CD4-positive, alpha-beta T cell treated with Interleukin-2 at 100 ng/mL for 4 hours (primary cell): ENCODE measurements at places on chromosomes 4 and X.

DNA sequence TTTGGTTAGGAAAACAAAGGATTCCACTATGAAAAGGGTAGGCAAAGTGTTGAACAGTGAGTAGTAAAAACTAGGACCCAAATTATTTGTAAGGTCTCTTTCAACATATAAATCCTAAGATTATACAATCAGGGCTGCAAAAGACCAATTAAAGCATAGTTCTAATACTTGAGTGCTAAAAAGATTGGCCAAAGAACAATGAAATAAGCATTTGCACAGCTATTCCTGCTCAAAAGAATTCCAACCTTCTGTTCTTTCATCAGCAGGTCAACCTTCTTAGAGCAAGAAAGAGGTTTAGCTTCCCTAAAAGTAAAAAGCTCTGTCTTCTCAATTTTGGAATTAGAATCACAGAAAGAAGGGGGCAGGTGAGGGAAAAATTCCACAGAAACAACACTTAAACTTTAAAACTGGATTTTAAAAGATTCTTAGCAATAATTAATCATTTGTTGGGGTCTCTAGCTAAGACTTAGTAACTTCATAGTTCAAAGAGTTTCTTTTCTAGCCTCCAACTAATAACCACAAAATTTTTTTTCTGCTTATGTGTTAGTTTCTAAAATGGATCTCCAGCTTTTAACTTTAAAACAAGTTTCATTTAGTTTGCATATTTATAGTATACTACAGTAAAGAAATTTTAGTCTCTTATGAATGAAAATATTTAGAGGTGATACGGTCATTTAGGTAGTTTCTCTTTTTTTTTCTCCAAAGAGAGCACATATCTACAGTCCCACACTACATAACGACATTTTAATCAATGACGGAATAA lies 16.3 kb downstream of the TSPAN5 start:
- no peak for DNase-seq

DNA sequence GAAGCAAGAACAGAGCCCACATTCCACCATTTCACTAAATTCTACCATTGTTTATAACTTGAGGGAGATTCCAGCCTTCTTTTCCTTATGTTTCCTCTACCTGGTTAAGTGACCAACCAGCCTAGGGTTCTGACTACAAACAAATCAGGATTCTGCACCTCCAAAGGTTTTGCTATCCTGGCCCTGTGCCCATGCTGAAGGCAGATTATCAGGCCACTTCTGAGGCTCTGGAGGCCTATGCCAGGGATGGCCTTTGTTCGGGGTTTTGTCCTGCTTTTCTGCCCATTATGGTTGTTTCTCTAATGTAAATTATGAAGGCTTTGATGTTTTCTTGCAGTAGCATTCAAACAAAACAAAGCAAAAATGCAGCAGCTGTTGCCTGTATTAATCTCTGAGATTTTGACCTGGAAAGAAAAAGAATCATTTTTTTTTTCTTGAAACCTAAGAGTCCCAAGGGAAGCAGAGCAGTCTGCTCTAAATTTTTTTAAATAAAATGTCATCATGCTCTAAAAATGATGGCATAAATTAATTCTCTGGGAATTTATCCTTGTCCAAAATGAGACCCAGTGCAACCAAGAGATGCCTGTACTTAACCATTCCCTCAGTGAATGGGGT lies 55.6 kb downstream of the RNF150 start:
- DNase-seq, result no peak

- no peak for DNase-seq
These were observed 24.9 kb upstream of the ZDHHC15 start for GRCh38 chrX:75547783-75548182.

DNA sequence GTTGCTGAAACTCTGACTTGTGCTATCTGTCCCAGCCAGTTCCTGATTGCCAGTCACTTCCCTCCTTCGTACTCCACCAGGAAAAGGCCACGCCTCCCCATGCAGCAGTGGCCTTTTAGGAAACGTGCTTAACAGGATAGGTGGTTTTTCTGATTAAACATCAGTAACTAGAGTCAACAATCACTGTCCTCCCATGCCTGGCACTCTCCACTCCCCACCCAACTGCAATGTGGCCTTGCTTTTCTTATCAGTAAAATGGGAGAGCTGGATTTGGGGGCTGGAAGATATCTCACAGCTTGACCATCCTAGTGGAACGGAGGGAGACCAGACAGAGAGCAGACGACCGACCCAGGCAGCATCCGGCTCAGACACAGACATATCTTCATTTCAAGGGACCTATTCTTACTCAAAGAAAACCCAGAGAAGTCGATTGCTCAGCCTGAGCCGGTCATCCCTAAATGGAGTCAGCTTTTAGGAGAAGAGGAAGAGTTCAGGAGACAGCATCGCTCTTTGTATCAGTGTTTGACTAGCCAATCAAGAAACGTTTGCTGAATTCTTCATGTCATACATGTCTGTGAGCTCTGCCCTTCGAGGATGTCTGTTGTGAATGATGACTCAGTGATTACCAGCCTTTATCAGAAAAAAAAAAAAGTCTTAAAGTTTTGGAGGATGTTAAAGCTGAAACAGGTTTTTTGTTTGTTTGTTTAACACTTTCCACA lies 12.7 kb upstream of the UBA6 start:
- DNase-seq, result no peak

DNA sequence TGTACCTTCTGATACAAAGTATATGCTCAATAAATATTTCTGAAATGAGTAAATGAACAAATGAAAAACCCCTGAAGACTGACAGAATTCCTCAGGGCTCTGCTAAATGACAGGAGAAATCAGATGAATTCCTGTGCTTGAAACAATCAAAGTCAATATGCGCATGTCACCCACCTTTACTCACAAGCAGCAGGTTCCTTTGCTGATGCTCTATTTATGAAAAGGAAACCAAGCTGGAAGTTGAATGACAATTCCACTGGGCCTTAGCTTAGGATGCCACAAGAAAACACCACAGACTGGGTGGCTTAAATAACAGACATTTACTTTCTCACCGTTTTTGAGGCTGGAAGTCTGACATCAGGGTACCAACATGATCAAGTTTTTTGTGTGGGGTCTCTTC lies 477.5 kb upstream of the TEX13C start:
- no peak for DNase-seq

GRCh38 chr4:107219681-107220080 lies 183.6 kb upstream of the DKK2 start:
- DNase-seq, result no peak

DNA sequence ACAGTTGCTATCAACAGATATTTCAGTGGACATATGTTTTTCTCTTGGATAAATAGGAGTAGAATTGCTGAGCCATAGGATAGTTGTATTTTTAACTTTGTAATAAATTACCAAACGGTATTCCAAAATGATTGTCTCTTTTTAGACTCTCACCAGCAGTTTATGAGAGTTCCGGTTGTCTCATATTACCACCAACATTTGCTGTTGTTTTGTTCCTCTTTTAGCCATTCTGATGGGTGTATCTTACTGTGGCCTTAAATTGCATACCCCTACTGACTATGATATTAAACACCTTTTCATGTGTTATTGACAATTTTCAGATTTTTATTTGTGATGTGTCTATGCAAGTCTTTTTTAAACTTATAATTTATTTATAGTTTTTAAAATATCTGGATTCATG lies 39.7 kb downstream of the SNX25 start:
- no peak for DNase-seq

GRCh38 chrX:67779099-67779498 lies 235.3 kb downstream of the AR start:
- no peak for DNase-seq

GRCh38 chrX:3712051-3712869 lies 1.2 kb downstream of the PRKX start:
- DNase-seq, result no peak

- DNase-seq, result peak; percentile 18
These were observed 160.4 kb upstream of the GPR101 start for GRCh38 chrX:137194164-137194563.

DNA sequence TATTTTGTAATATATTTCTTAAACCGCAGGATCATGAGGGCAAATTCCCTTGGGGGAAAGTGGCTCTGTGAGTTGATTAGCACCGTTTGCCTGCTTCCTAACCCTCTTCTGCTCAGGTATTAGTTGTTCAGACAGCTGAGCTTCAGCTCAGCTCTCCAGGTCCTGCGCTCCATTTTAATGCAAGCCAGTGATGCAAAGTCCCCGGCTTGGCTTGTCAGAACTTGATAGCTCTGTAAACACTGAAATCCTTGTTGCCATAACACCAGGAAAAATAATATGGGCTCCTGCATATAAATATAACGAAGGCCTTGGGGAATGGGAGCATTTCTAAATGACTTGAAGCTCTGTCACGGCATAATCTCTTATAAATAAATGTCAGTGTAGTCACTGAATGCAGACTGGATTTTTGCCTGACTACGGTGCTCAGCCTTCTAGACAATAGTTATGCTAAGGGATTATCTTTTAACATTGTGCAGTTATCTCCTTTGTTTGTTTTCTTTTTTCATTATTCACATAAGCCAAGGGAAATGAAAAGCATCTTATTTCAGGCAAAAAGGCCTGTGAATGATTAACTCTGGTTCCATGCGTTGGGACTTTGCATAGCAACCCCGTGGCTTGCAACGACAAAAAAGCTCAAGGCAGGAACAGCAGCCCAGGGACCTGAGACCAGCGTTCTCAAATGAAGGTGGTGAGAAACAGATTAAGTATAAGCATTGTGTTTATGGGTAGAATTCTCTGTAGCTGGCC lies 253.2 kb downstream of the SPRY1 start:
- no peak for DNase-seq

- DNase-seq, result no peak
These were observed 50.1 kb upstream of the NSUN7 start for GRCh38 chr4:40699648-40700047.

- no peak for DNase-seq
These were observed 8.1 kb upstream of the SAP30 start for GRCh38 chr4:173362666-173363065.
